Inflammatory macrophage treated with lipopolysaccharide for 4 hours (primary cell): ENCODE measurements at places on chromosomes 5 and 9.

GRCh38 chr5:95720094-95720786, 10.9 kb upstream of the RHOBTB3 start:
- DNase-seq, result no peak

DNA sequence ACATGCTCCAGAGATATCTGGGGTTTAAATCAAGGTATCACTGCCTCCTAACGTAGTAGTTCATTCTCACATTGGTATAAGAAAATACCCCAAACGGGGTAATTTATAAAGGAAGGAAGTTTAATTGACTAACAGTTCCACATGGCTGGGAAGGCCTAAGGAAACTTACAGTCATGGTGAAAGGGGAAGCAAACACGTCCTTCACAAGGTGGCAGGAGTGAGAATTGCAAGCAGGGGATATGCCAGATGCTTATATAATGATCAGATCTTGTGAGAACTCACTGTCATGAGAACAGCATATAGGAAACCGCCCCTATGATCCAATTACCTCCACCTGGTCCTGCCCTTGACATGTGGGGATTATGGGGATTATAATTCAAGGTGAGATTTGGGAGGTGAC, 1280.2 kb upstream of the C9orf72 start:
- DNase-seq, result no peak

DNA sequence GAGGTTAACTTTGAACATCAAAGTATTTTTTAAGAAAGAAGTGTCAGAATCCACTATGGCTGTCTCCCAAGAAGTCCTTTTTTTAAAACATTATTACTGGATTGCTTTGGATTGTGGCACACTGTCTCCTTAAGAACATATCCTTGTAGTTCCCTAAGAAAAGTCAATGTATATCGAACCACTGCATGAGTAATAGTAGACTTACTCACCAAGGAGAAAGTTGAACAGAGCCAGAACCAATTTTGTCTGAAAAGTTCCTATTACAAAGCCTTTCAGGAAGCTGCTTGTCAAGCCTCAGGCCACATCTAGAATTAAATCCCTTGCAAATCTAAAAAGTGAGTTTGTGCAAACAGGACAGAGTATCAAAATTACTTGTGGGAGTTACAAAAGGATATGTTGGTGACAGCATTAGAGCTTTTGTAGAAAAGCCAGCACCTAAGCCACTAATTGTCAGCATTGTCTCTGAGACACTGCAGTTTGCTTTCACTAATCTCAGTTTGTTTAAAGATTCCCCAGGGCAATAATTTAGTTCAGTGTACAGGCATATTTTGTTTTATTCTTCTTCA, 195.4 kb downstream of the MPDZ start:
- no peak for DNase-seq

GRCh38 chr9:135961277-135961715, at the start of gene UBAC1:
Gene UBAC1 (minus strand): TSS chr9:135961373. CDS start chr9:135961162, 211 bp downstream.
- peak; percentile 96 for DNase-seq

- no peak for DNase-seq
Observed at GRCh38 chr5:133332439-133333024, 279.8 kb downstream of the FSTL4 start.

- DNase-seq, result no peak
Observed at GRCh38 chr5:167633931-167634341, 657.5 kb upstream of the WWC1 start.

DNA sequence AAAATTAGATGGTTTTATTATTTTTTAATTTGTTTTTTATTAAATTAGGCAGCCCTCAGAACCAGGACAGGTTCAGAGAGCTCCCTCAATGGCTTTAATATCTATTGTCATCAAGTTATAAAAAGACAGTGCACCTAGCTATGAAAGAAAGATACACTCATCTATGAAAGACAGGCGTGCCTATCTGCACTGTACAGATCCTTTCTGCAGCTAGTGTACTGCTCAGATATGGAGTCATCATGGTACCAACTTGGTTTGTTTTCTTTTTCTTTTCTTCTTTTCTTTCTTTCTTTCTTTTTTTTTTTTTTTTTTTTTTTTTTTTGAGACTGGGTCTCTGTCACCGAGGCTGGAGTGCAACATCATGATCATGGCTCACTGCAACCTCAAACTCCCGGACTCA, 54.8 kb upstream of the GPBP1 start:
- no peak for DNase-seq

GRCh38 chr9:87713278-87713987, 12.5 kb upstream of the CTSL start:
- DNase-seq, result peak; percentile 100

DNA sequence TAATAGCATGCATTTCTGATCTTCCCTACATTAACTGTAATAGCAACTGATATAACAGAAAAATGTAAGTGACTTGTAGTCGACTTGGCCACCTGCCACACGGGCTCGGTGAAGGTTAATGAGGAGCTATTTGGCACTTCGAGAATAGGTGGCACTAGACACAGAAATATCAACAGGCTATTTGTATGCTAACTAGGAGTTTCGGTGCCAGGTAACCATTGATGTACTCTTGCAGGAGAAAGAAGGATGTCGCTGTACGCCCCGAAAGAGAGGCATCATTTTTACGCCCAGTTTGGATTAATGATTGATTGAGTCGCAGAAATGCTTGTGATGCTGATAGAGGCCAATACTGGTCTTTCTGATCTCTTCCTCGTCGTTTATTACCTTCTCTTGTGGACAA, 516 bp upstream of the DMRT2 start:
- no peak for DNase-seq
